ENCODE measurements at places on chromosomes 13 and 19.

DNA sequence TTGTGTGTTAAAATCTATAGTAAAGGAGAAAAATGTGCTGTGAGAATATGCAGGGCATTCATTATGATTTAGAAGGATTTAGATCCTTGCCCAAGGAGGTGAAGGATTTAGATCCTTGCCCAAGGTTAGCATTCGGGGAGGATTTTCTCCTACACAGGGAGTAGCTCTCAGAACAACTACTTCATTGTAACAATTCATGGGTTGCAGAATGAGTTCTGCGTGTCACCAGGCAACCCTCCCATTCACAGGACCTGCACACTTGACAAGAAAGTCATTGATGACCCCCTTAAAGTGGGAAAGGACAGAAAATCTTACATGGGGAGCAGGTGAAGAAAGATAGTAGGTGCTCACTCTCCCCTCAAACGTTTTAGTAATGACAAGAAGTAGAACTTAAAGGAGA, 167.1 kb upstream of the MAB21L1 start:
- no peak for DNase-seq

DNA sequence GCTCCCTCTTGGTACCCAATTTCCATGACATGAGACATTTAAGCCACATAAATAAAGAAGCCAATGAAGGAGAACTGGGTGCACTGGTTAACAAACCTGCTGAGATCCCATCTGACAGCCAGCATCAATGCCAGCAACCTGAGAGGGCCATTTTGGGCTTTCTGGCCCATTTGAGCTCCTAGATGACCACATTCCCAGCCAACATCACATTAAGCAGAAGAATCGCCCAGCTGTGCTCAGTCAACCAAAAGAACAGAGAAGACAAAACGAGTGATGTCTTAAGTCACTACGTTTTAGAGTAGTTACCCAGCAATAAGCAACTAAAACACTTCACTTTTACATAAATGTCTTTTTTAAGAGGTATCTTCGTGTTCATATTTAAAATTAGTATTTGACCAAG, 21.9 kb downstream of the LCP1 start:
- no peak for DNase-seq

- peak; percentile 9 for DNase-seq
Observed at GRCh38 chr13:68927387-68928026, 1180.1 kb upstream of the ATXN8OS start.

DNA sequence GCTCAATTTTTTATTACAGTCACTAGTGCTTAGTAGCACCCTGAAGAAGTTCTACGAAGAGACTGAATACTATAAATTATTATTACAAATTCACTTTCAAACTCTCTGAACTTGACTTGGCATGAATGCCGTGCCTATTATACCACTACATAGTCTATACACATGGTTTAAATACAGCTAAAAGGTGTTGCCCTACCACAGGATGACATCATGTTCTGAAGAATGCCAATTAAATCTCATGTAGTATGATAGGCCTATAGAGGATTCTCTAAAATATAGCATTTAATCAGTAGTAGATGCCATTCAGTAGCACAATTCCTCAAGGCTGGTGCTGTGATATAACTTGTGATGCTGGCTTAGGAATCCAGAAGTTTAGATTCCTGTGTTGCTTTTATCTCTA, 16.7 kb upstream of the POSTN start:
- no peak for DNase-seq

DNA sequence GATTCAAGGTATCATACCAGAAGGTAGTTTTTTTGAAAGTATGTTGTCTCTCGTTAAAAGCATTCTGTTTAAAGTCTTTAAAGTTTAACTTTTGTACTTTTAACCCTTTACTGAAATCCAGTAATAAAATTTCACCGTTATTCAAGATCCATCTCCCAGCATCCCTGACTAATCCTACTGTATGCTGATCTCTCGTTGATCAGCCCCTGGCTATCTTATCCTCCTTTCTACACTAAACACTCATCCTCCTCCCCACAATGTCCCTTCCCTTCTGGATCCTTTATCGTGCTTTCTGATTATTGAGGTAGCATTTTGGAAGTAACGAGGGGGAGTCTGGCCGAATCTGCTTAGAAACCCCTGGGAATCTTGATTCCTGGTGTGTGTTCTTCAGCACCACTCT, 1.3 kb downstream of the TPP2 start:
- DNase-seq: no peak

DNA sequence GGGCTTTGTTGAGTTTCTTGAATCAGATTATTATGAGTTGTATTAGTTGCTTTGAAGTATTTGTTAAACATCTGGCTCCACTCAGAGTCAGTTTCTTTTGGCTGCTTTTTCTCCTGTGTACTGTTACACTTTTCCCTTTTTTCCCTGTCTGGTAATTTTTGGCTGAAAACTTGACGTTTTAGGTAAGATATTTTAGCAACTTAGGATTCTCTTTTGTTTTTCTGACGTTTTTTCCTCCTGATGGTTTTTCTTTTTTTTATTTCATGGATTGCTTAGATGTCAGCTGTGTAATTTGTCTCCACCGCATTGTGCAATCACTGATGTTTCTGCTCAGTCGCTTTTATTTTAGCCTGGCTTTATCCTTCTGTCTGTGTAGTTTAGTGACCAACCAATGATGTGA, 20.7 kb downstream of the RFC3 start:
- peak; percentile 4 for DNase-seq

DNA sequence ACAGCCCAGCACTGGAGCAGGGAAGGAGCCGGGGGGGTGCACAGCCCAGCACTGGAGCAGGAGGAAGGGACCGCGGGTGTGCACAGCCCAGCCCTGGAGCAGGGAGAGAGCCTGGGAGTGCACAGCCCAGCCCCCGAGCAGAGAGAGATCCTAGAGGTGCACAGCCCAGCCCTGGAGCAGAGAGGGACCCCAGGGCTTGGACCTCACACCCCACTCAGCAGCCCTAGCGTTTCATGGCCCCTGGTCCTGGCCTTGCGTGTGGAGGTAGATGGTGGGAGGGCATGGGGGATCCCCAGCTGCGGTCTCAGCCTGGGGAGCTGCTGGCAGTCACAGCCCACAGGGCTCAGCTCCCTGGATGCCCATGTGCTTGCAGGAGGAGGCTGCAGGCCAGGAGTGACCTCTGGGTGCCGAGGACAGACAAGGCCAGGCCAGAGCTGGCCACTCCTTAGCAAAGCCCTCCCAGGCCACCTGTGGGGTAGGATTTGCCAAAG, 25.1 kb downstream of the GAS6 start:
- DNase-seq: no peak

- DNase-seq: no peak
Observed at GRCh38 chr19:51599084-51599483, 28.0 kb downstream of the ZNF175 start.
